OCI-LY7 (cell line): ENCODE measurements at places on chromosomes 3 and 15.
A peak's percentile ranks its signal among the peaks of the same experiment; 100 is the strongest.

GRCh38 chr3:17356585-17356984, 385.8 kb downstream of the TBC1D5 start:
- DNase-seq = no peak

DNA sequence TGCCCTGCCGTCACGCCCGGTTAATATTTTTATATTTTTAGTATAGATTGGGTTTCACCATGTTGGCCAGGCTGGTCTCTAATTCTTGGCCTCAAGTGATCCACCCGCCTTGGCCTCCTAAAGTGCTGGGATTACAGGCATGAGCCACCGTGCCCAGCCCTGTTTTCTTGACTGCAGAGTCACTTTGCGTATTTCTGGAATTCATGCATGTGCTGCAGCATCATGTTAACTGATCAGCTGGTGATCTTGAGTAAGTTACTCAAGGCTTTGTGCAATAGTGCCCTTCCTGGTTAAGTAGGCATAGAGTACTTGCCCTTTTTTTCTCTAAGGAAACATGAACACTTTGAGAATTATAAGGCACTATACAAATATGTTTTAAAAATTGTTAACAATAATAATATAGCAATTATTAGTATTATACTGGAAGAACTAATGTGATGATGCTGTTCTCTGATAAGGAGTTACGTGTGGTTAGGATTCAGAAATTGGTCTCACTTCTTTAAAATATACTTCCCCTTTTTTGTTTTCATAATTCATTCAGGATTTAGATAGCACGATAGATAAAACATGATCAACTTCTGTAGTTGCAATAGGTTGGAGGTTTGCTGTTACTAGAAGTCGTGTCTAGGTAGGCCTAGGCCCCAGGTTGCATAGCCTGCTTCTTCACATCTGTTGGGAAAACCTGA, 33.6 kb downstream of the GPR171 start:
- DNase-seq = no peak

- no peak for DNase-seq
Observed at GRCh38 chr15:84947947-84948830, 33.5 kb upstream of the PDE8A start.

- DNase-seq = no peak
Observed at GRCh38 chr15:43070893-43071292, 34.9 kb downstream of the UBR1 start.

GRCh38 chr3:69020424-69020823, 6.9 kb upstream of the EOGT start:
- peak; percentile 8 for DNase-seq
